ENCODE measurements at places on chromosomes 12 and 14.

- DNase-seq: no peak
These were observed 53.1 kb downstream of the DAD1 start for GRCh38 chr14:22535916-22536315.

- peak; percentile 53 for DNase-seq
These were observed 215.7 kb downstream of the CPNE8 start for GRCh38 chr12:38689704-38690103.

DNA sequence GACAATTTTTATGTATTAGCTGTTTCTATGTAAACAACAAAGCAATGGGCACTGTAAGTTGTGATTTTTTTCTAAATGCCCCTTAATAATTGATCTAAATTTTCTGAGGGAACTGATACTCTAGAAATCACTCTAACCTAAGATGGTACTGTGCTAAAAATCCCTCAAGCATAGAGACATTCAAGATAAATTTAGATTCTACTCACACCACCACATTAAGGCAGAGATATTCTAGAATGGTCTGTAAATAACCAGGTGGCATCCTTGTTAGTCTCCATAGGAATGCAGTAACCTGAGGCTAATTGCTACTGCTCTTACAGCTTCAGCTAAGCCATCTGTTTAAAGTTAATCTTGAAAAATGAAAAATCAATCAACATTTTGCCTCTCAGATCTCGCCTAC, 87.3 kb downstream of the SLC41A2 start:
- DNase-seq: no peak

DNA sequence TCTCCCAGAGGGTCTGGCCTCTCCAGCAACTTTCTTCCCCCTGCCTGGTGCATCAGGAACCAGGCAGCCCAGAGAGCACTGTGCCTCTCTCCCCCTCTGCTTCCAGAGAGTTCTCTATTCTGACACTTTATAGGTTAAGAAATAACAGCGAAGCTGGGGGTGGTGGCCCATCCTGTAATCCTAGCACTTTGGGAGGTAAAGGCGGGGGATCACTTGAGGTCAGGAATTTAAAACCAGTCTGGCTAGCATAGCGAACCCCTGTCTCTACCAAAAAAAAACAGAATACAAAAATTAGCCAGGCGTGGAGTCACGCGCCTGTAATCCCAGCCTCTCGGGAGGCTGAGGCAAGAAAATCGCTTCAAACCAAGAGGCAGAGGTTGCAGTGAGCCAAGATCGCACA, 58.3 kb downstream of the ESRRB start:
- DNase-seq: no peak

DNA sequence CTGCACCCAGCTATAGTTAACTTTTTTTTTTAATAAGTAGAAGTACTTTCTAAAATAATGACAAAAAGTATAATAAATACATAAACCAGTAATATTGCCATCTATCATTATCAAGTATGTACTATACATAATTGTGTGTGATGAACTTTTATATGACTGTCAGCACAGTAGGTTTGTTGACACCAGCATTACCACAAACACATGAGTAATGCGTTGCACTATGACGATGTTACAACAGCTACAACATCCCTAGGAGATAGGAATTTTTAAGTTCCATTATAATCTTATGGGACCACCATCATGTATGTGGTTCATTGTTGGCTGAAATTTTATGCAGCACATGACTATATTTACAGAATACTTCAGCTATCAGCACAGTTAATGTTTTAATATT, 62.9 kb upstream of the VSX2 start:
- DNase-seq: no peak

- DNase-seq: peak; percentile 21
These were observed 498 bp downstream of the GMFB start for GRCh38 chr14:54488318-54488645.

DNA sequence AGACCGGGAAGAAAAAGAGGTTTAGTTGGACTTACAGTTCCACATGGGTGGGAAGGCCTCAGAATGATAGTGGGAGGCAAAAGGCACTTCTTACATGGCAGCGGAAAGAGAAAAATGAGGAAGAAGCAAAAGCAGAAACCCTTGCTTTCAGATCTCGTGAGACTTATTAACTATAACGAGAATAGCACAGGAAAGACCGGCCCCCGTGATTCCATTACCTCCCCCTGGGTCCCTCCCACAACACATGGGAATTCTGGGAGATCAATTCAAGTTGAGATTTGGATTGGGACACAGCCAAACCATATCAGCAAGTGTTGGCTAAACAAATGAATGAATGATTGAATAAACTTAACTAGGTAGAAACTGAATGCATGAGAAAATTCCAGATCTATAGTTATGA, 85.3 kb upstream of the PARP11 start:
- no peak for DNase-seq

DNA sequence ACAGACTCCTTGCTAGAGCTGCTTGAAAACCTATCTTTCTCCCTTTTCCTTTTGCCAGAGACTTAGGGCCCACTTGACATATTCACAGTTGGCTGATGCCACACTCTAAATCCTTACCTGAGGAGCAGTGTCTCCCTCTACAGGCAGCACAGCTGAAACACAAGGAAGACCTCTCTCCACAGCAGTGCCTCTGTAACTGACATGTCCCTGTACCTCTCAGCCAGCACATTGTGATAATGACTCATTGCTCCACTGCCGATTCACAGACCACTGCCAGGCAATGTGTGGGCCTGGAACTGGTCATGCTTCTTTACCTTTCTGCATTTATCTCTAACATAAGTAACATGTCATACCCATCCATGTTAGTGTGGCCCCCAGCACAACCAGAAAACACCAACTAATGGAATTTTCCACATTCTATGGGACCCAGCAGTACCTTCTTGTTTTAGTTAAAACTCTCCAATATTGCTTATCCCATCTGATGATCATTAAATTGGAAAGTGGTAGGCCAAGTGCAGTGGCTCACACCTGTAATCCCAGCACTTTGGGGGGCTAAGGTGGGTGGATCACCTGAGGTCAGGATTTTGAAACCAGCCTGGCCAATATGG, 56.5 kb downstream of the GTF2A1 start:
- DNase-seq: peak; percentile 94

DNA sequence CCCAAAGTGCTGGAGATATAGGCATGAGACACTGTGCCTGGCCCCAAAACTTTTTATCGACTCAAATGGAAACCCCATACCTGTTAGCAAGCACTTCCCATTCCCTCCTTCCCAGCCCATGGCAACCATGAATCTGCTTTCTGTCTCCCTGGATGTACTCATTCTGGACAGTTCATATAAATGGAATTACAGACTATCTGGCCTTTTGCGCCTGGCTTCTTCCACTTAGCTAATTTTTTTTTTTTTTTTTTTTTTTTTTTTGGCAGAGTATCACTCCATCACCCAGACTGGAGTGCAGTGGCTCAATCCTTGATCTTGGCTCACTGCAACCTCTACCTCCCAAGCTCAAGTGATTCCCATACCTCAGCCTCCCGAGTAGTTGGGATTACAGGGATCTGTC, 134.5 kb upstream of the MED13L start:
- DNase-seq: no peak

GRCh38 chr12:113747017-113747416, 219.1 kb downstream of the RBM19 start:
- no peak for DNase-seq

DNA sequence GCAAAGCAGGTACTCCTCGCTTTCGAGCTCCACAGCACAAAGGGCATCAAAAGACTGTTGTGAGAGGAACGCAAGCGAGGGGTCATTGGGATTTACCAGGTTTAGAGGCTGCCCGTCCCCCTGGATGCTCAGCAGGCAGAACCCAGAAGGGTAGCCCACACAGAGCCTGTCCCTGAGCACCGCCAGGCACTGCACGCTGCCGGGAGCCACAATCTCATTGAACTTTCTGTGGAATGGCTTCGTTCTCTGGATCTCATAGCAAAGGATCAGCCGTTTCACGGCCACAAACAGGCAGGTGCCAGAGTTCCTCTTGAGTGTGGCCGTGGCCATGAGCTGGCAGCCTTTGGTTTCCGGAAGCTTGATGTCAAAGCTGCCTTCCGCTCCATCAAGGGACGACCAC, 21.5 kb downstream of the AMN start:
- DNase-seq: no peak

DNA sequence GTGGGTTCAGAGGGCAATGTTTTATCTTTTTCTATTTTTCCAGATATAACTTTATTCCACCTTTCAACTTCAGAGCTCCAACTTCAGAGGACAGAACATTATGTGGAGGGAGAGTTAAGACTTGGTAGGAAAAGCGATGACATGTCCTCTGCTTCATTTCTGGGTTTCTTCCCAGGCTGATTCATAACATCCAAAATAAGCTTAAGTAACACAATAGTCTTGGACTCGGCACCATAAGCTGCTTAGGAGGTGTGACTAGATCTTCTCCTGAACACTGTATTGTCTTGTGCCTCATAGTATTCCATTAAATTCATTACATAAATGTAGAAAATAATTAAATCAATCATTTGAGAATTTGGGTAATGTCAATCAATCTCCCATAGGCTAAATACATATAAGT, 95.5 kb upstream of the PDE3A start:
- DNase-seq: no peak

- DNase-seq: no peak
These were observed 110.8 kb upstream of the KRAS start for GRCh38 chr12:25361511-25361910.

GRCh38 chr14:71231521-71232393, 324.5 kb downstream of the PCNX1 start:
- DNase-seq: no peak

- DNase-seq: peak; percentile 60
These were observed 420 bp upstream of the OTUB2 start for GRCh38 chr14:94025720-94026119.

DNA sequence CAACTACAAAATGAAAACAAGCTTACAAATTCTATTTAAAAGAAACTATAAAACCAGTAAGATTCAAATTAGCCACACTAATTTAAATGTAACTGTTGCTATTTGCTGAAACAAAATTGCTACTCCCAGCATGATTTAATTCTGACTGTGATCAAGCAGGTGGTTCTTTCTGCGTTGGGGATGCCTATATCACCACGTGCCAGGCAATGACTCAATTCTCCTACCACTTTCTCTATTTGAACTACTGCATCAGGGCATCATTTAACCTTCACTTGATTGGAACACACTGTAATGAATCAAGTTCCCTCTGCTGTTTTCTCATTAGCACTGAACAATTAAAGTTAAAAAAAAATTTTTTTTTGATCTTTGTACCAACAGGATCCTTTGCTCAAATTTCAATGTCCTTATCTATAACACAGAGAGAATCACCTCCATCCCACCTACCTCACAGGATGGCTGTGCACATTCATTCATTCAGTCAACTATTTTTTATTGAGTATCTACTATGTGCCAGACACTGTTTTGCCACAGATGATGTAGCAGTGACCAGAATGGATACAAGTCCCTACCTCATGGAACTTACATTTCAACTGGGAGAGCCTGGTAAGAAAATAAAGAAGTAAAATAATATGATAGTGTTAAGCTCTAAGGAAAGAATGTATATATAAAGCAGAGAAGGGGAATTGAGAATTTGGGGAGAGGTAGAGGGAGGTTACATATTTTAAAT, 8.0 kb upstream of the ACTN1 start:
- DNase-seq: peak; percentile 69

- DNase-seq: peak; percentile 58
These were observed 28.9 kb downstream of the RTRAF start for GRCh38 chr14:52018252-52018651.

DNA sequence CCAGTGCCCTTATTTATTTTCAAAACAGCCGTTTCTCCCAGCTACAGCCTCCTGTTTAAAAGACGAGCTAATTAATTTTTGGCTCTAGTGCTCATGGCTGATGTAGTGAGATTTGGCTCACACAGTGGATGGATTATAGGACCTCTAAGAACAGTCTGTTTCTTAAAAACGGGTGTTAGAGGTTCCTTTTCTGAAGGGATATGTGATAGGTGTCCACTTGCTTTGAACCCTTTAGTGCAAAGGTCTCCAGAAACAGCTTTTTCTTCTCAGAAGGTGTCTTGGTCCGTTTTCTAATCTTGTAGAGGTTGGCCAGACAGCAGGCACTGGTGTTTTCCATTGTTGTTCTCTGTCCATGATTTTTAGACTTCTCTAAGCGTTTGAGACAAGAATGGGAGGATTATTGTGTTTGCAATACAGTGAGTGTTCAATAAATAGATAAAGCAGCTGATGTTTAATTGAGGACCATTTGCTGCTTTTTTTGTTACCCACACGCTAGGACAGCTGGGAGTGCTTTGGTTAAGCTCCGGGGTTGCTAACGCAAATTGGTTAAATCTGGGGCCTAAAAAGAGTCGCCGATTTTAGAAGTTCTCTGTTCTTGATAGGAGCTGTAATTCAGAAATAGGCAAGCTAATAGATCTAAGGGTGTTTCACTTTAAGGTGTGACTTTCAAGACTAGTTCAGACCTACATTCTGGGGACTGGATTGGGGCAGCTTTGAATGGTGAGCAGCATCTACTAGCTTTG, 1.0 kb downstream of the BORCS5 start:
- no peak for DNase-seq

- DNase-seq: peak; percentile 13
These were observed 37.9 kb downstream of the B4GALNT3 start for GRCh38 chr12:497501-498160.

GRCh38 chr14:33564774-33565630, 385.9 kb downstream of the EGLN3 start:
- peak; percentile 92 for DNase-seq

GRCh38 chr12:115208098-115208497, 524.1 kb upstream of the TBX3 start:
- DNase-seq: no peak

GRCh38 chr14:89973234-89973823, 17.6 kb downstream of the TDP1 start:
- DNase-seq: peak; percentile 74

DNA sequence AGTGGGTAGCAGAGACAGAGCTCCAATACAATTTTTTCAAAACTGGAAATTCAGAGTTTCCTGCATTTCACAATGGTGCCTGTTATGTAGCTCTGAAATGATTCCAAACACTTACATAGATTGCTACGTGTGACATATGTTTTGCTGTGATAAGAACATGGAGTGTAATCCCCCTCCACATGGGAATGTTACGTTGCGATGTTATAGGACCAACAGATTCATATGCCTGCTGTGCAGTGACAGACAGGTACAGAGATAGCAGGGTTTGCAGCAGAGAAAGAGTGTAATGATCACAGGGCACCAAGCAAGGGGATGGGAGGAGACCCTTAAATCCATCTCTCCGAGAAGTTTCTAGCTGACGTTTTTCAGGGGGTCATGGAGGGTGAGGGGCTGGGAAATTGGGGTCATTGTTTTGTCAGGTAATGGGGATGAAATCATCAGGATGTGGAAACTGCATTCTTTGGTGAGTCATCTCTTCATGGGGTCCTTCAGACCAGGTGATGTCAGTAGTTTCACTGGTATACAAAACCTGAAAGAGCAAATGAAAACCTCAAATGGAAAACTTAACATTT, 76.6 kb upstream of the OSBPL8 start:
- peak; percentile 86 for DNase-seq

All from epithelial cell of esophagus (primary cell).